ENCODE measurements at places on chromosomes 16 and 17.
A peak's percentile ranks its signal among the peaks of the same experiment; 100 is the strongest.

- DNase-seq, result no peak
Observed at GRCh38 chr16:85908889-85909589, 10.1 kb downstream of the IRF8 start.

DNA sequence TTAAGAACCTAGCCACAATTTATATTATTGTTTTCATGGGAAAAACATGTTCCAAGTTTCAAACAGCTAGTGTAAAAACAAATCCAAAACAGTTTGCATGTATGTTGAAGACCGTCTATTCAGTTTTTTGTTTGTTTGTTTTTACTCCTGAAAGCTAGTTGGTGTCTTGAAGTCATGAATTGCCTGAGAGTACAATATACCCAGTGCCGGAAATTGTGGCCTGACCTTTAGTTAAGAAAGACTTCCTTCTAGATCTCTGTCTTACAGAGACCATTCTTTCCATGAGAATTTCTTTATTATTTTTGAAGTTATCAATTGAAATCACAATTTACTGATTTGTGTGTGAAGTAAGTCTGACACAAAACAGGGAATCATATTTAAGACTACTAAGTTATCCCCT is 474.8 kb downstream of the KCNJ2 start:
- no peak for DNase-seq

GRCh38 chr17:27559506-27560481 is 71.2 kb upstream of the LGALS9 start:
- DNase-seq, result no peak

DNA sequence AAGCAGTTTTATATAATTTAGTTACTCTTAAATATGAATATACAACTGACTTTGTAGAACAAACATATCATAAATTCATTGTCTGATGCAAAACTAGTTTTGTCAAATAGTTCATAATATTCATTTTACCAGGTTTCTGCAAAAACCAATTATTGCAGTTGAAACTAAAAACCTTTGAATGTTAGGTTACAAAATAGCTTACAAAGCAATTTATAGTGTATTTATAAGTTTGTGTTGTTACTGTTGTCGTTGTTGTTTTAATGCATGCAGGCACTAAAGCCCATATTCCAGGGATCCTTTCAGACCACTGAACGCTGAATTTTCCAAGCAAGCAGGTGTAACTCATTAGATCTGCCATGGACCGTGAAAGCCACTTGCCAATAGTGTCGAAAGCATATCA is 427.6 kb downstream of the ZFHX3 start:
- DNase-seq, result no peak

GRCh38 chr16:86635176-86635876 is 57.0 kb downstream of the FOXL1 start:
- peak; percentile 32 for DNase-seq

DNA sequence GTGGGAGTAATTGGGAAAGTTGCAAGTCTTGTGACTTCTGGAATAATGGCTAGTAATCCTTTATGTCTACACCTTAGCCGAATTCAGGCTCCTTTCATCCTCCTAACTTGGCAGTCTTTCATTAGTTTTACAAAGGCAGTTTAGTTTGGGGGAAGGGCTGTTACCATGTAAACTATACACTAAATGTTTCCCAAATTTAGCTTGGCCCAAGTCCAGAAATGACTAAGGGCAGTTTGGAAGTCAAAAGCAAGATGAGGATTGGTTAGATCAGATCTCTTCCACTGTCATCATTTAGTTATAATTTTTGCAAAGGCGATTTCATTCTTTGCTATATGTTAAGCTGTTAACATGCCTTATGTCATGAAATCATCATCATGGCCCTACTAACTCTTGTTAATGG is 115.4 kb upstream of the CACNG3 start:
- DNase-seq, result no peak

GRCh38 chr17:78266771-78267170 is 35.3 kb downstream of the TMEM235 start:
- DNase-seq, result no peak

DNA sequence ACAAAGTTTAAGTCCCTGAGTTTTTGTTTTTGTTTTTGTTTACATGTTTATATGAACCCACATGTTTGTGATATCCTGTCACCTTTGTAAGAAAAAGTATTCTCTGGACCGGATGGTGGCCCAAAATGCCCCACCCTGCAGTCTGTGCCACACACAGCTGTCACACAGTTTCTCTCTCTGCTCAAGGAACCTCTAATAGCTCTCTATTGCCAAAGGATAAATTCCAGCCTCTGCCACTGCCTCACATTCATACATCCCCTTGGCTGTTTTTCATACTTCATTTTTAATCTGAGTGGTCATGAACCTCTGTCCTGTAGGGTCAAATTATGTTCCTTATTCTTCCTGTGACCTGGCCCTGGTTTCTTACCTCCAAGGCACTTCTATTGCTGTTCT is 520.3 kb upstream of the CDH5 start:
- no peak for DNase-seq

DNA sequence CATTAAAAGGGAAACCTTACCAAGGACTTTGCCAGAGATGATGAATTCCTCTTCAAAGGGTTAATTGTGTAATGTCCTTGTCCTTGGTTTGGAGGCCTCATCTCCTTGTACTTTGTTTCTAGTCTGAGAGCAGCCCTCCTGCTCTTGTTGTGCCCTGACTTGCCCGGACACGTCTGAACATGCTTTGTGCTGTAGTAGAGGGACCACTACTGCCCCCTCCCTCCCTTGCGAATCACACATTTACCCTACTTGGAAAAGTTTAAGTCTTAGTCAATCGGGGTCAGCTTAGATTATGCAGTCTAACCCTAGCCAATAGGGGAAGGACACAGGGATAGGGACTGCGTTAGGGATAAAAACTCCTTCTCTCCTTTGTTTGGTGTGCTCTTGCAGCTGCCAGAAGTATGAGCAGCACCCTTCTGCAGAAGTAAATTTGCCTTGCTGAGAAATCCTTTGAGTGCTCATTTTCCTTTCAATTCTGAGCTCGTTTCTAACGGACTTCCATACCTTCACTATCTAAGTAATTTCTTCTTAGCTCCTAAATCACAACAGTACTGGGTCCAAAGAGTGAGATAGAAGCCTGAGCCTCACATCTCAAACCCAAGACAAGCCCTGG is 26.4 kb upstream of the CLEC3A start:
- DNase-seq, result no peak

- no peak for DNase-seq
Observed at GRCh38 chr17:49028271-49028670, 31.1 kb downstream of the IGF2BP1 start.

Measured in neural progenitor cell (in vitro differentiated cells).